Muscle of leg (tissue), 16 donors: ENCODE measurements at places on chromosomes 16 and 17. TPM values are rescaled to one million over a fixed set of nuclear protein-coding genes. Genes with fewer than 3 reads are reported as not detected.
A peak's percentile ranks its signal among the peaks of the same experiment; 100 is the strongest.

DNA sequence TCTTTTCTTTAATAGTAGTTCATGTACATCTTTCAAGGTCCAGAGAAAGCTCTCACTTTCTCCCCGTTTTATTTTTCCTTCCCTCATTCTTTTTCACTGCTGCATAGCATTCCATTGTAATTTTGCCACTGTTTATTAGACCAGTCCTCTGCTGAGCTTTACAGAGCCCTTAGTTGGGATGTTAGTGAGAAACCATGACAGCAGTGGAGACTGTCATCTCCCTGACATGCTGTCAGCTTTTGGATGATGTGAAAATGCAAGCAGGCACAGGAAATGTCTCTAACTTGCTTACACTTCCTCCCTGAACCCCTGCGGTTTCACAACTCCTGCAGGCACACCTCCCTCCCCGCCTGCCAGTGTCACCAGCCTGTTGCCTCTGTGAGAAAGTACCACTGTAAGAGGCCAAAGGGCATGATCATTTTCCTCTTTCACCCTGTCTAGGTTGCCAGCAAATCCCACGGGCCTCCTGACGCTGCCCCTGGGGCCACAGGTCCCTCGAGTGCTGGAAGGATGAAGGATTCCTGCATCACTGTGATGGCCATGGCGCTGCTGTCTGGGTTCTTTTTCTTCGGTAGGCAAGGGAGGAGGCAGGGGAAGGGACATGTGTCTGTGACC, at the start of gene ITGAL:
ITGAL (plus strand) TSS at position 415 of the 615 bp plus-strand sequence; CDS start at position 511, 96 bp downstream.
- H3K27me3 ChIP-seq: peaks cover 31% of the 10 kb centered on the region
- no peaks in the 10 kb centered on the region for H3K36me3 ChIP-seq
- no peak within 1 kb of the TSS for H3K27ac ChIP-seq
- no peaks in the 10 kb centered on the region for H3K4me1 ChIP-seq
- H3K4me3 ChIP-seq: peak within 1 kb of the TSS; percentile 30

- H3K4me3 ChIP-seq: no peak overlapping the region
- no peak for DNase-seq
- no peaks in the 10 kb centered on the region for H3K27me3 ChIP-seq
- no peak overlapping the region for H3K27ac ChIP-seq
- no peaks in the 10 kb centered on the region for H3K4me1 ChIP-seq
- peaks cover 43% of the 10 kb centered on the region for H3K36me3 ChIP-seq
Observed at GRCh38 chr17:42502091-42502490, 34.0 kb upstream of the NAGLU start.

DNA sequence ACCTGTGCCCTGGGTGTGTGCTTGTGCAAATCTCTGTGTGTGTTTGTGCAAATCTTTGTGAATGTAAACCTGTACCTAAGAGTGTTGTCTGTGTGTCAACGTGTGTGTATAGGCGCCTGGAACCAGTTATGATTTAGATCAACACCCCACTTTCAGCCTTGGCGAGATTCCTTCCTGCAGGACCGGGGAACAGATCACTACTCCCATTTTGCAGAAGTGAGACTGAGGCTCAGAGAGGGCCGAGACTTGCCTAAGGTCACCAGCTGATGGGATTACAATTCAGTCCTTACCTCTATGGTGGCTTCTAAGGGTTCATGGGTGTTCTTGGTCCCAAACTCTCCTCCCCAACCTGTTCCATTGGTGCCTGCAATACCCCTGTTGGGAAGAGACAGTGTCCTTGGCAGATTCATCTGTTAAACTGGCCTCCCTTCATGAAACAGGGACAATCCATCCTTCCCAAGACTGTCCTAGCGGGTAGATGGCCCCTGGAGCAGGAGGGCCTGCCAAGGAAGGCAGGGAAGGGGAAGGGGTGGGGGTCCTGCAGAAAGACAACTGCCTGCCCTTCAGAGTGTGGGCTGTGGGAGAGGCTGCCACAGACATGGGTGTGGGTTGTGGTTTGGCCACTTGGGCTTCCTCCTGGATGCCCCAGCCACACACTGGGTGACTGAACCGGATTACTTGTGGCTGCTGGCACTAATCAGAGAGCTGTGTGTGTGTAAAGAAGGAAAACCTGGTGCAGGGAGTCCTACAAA, 6.9 kb upstream of the MAPK7 start:
- H3K4me3 ChIP-seq: no peak overlapping the region
- no peak overlapping the region for H3K27ac ChIP-seq
- no peak for DNase-seq

DNA sequence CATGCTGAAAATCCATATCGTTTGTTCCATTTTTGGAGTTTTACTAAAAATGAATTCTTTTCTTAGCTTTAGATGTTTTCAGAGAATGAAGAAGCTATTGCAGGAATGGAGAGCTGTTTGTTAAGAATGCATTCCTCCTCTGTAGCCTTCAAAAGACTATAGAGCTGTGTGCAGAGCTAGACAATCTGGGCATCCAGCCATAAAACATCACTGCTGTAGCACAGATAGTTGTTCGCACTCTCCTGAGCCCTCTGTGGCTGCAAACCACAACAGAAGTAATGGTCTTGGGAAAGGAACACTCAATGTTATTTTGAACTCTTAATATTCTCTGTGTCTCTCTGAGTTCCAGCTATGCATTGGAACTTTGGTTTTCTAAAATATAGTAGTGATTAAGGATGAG, 4.9 kb downstream of the TNRC6C start:
- peaks cover 16% of the 10 kb centered on the region for H3K4me1 ChIP-seq
- peaks cover 9% of the 10 kb centered on the region for H3K27me3 ChIP-seq
- no peak overlapping the region for H3K27ac ChIP-seq
- H3K36me3 ChIP-seq: no peaks in the 10 kb centered on the region
- H3K4me3 ChIP-seq: no peak overlapping the region

DNA sequence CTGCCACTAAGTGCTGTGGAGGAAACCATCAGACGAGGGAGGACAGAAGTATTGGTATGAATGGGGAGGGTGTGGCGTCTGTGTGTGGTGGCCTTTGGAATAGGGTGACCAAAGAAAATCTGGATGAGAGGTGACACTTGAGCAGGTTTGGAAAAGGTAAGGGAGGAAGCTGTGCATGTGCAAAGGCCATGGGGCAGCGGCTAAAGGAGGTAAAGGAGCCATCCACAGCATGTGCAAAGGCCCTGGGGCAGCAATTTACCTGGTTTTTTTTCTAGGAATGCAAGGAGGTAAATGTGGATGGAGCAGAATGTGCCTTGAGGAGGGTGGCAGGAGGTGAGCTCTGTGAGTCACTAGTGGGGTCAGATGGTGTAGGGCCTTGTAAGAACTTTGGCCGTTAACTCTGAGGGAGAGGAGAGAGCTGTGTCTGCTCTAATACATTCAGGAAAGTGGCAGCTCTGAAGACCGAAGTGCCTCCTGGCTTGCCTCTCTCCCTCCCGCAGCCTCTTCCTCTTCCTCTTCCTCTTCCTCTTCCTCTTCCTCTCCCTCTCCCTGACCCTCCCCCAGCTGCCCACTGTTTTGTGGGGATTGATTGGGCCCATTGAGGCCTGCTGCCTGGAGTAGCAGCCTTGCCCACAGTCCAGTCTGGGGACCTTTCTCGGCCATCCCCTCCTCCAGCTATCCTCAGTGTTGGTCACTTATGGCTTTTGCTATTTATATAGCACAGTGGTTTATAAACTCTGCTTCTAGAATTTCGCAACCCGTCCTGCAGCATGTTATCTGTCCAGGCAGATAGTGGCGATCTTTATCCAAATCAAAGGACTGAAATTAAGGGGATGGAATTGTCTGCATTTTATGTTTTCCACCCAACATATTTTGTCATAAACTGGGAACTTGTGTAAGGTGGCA, 38.7 kb downstream of the CMIP start:
- H3K36me3 ChIP-seq: peaks cover 3% of the 10 kb centered on the region
- H3K4me1 ChIP-seq: peaks cover 49% of the 10 kb centered on the region
- DNase-seq: no peak
- H3K27me3 ChIP-seq: no peaks in the 10 kb centered on the region
- H3K4me3 ChIP-seq: no peak overlapping the region

DNA sequence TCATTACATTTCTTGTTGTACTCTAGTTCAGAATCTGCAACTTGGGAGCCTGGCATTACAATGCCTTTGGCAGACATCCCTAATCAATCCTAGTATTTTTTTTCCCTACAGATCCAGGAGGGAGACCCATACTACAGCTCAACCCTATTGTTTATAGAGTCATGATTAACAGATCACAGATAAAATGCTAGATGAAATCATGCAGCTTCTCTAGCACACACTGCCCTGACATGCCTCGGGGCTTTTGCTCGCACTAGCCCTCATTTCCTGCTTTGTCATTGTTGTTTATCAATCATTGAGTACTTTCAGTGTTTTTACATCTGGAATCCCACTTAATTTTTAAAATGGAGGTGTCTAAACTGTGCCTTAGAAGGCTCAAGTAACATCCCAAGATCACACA, 412.5 kb downstream of the CA10 start:
- no peaks in the 10 kb centered on the region for H3K36me3 ChIP-seq
- peaks cover 4% of the 10 kb centered on the region for H3K27me3 ChIP-seq
- no peak overlapping the region for H3K4me3 ChIP-seq
- no peak overlapping the region for H3K27ac ChIP-seq
- no peaks in the 10 kb centered on the region for H3K4me1 ChIP-seq
- DNase-seq: no peak

DNA sequence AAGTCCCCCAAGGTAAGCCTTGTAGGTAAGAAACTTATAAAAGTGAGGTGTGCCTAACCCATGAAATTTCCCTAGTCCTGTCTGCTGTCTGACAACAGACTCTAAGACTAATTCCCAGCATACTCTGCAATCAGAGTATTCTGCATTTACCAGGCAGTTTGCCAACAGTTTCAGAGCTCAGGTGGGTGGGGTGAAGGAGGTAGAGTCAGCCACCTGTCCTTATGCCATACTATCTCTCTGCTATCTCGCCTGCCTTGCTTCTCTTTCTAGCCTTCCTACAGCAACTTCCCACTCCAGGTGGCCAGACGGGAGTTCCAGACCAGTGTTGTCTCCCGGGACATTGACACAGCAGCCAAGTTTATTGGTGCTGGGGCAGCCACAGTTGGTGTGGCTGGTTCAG, 2.3 kb downstream of the ATP5MC1 start:
- H3K4me3 ChIP-seq: no peak overlapping the region
- H3K27ac ChIP-seq: no peak overlapping the region
- peaks cover 34% of the 10 kb centered on the region for H3K36me3 ChIP-seq
- DNase-seq: no peak
- H3K4me1 ChIP-seq: peaks cover 9% of the 10 kb centered on the region

DNA sequence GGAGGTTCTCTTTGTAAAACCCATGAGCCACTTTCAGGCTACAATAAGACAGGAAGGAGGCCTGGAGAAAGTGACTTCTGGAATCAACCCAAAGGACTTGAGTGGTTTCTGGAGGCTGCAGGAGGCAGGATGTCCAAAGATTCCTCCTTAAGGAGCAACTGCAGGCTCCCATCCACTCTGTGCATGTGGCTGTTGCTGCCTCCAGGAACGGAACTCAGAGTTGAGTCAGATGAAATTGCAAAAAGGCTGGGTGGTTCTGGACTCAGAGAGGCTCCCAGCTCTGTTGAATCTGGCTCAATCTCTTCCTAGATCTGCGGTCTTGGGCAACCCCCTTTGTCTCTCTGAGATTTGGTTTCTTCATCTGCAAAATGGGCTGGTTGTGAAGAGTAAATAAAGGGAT, 197.1 kb downstream of the SHISA9 start:
- no peaks in the 10 kb centered on the region for H3K4me1 ChIP-seq
- no peak overlapping the region for H3K4me3 ChIP-seq
- H3K27me3 ChIP-seq: no peaks in the 10 kb centered on the region
- no peak overlapping the region for H3K27ac ChIP-seq
- H3K36me3 ChIP-seq: no peaks in the 10 kb centered on the region
- DNase-seq: no peak

GRCh38 chr16:77780378-77780837, 8.0 kb upstream of the VAT1L start:
- no peak overlapping the region for H3K4me3 ChIP-seq
- H3K27me3 ChIP-seq: no peaks in the 10 kb centered on the region
- H3K36me3 ChIP-seq: no peaks in the 10 kb centered on the region
- DNase-seq: peak; percentile 9

DNA sequence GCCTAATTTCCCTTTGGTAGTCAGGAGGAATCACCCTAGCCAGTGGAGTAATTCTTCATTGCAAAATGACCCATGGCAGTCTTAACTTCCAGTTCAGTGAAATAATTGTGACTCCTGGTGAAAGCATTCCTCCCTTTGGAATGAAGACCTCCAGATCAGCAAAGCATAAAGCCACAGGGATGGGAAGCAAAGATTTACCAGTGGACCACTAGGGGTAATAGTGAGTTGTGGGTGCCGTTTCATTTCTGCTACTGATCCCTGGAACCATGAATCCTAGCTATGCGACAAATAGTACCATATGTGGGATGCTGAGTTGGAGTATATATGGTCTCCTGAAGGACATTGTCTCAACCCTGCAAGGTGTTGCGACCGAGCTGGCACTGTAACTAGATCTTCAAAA, 13.7 kb downstream of the DYNLL2 start:
- H3K4me3 ChIP-seq: no peak overlapping the region
- H3K4me1 ChIP-seq: no peaks in the 10 kb centered on the region
- H3K27ac ChIP-seq: no peak overlapping the region
- no peak for DNase-seq
- H3K36me3 ChIP-seq: peaks cover 22% of the 10 kb centered on the region
- no peaks in the 10 kb centered on the region for H3K27me3 ChIP-seq

DNA sequence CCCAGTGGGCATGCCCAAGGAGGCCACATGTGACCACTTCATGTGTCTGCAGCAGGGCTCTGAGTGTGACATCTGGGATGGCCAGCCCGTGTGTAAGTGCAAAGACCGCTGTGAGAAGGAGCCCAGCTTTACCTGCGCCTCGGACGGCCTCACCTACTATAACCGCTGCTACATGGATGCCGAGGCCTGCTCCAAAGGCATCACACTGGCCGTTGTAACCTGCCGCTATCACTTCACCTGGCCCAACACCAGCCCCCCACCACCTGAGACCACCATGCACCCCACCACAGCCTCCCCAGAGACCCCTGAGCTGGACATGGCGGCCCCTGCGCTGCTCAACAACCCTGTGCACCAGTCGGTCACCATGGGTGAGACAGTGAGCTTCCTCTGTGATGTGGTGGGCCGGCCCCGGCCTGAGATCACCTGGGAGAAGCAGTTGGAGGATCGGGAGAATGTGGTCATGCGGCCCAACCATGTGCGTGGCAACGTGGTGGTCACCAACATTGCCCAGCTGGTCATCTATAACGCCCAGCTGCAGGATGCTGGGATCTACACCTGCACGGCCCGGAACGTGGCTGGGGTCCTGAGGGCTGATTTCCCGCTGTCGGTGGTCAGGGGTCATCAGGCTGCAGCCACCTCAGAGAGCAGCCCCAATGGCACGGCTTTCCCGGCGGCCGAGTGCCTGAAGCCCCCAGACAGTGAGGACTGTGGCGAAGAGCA, 4.4 kb downstream of the WFIKKN2 start:
- H3K4me1 ChIP-seq: peaks cover 27% of the 10 kb centered on the region
- peaks cover 7% of the 10 kb centered on the region for H3K27me3 ChIP-seq
- no peak overlapping the region for H3K27ac ChIP-seq
- no peak for DNase-seq

- peaks cover 4% of the 10 kb centered on the region for H3K4me1 ChIP-seq
- peaks cover 31% of the 10 kb centered on the region for H3K27me3 ChIP-seq
- no peak for DNase-seq
- no peaks in the 10 kb centered on the region for H3K36me3 ChIP-seq
- no peak overlapping the region for H3K27ac ChIP-seq
Observed at GRCh38 chr17:47742319-47743181, 9.5 kb downstream of the TBX21 start.

CCL17 gene
- not detected for polyA plus RNA-seq

TNP2 gene
- polyA plus RNA-seq: not detected

PAGR1 gene
- 32.1 TPM for polyA plus RNA-seq

SDR42E2 gene
- polyA plus RNA-seq: not detected

CACNG4 gene
- polyA plus RNA-seq: 5.9 TPM

ZCCHC14 gene
- polyA plus RNA-seq: 15.0 TPM

CMTM2 gene
- polyA plus RNA-seq: 0.44 TPM

NECAB2 gene
- 0.74 TPM for polyA plus RNA-seq

SPN gene
- polyA plus RNA-seq: 1.1 TPM

SRCIN1 gene
- polyA plus RNA-seq: 1.4 TPM

STX4 gene
- polyA plus RNA-seq: 38.0 TPM

PYCARD gene
- 8.5 TPM for polyA plus RNA-seq

TSPOAP1 gene
- 6.5 TPM for polyA plus RNA-seq
